ENCODE measurements at places on chromosomes 4 and X.

GRCh38 chrX:111507933-111508332 lies 3.5 kb upstream of the SERTM2 start:
- no peak for DNase-seq

GRCh38 chrX:13898603-13899002 lies 81.7 kb upstream of the GPM6B start:
- DNase-seq, result no peak

- DNase-seq, result no peak
These were observed 57.0 kb downstream of the SORBS2 start for GRCh38 chr4:185754961-185755360.

DNA sequence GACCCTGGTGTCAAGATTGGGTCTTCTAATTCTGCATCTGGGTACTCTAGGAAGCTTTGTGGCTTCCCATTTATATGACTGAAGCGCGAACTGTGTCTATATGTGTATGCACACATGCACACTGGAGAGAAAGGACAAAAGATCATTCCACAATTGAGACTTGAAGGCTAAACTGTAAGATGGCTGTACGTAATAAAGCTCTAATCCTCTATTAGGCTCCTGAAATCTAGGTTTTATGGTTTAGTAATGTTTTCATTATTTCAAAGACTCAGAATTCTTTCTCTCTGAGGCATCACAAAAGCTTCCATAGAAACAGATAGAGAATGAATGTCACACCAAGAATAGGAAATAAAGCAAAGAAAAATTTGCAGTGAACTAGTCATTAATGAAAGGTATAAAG lies 320.7 kb upstream of the FTHL17 start:
- no peak for DNase-seq

DNA sequence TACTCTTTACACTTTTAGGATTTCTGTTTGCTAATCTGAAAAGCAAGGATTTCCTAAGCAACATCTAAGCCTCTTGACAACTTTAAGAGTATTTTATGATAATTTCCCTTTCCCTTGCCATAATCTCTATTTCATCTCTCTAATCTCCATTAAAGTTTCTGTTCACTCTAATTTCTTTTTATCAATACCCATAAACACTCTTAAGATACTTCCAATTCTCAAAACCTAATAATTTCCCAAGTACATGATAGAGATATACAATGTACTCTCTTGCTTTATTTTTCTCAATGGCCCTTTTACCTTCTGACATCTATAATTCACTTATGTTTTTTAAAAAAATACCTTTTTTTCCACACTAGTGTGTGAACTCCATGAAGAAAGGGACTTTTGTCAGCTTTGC lies 26.8 kb downstream of the DAPP1 start:
- no peak for DNase-seq

GRCh38 chr4:168220893-168221292 lies 97.7 kb downstream of the DDX60 start:
- DNase-seq, result no peak

DNA sequence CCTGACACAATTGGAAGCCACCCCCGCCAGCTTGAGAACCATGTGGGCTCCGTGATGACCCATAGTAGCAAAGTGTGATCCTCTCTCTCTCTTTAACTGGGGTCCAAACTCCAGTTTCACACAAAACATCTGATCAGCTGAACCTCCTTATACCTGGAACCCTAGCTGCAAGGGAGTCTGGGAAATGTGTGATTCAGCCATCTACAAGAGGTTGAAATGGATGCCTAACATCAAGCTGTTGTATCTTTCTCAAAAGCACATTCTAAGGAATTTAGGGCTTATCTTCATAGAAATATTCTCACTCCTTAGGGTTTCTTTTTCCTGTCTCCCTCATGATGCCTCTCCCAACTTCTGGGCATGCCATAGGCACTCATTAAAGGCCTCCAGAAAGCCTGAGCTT lies 126.0 kb downstream of the BCOR start:
- DNase-seq, result no peak

DNA sequence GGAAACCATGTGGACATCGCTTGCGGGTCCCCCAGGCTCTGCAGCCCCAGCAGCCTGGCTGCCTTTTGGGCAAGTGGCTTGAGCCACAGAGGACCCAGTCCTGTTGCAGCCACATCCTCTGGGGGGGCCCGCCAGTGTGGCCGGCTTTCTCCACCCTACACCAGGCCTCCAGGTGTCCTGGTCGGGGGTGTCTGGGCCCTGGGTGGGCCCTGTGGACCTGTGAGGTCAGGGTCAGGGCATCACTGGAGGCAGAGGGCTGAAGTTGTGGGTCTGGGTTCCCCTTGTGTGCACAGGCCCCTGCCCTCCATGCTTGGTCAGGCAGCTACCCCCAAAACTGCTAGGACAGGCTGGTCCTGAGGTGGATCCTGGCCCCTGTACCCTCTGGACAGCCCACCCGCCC lies 3.3 kb upstream of the MSANTD1 start:
- DNase-seq, result no peak

- no peak for DNase-seq
These were observed 2360.1 kb downstream of the PCDH7 start for GRCh38 chr4:33080275-33080674.
